ENCODE measurements at places on chromosomes 3 and 15.

DNA sequence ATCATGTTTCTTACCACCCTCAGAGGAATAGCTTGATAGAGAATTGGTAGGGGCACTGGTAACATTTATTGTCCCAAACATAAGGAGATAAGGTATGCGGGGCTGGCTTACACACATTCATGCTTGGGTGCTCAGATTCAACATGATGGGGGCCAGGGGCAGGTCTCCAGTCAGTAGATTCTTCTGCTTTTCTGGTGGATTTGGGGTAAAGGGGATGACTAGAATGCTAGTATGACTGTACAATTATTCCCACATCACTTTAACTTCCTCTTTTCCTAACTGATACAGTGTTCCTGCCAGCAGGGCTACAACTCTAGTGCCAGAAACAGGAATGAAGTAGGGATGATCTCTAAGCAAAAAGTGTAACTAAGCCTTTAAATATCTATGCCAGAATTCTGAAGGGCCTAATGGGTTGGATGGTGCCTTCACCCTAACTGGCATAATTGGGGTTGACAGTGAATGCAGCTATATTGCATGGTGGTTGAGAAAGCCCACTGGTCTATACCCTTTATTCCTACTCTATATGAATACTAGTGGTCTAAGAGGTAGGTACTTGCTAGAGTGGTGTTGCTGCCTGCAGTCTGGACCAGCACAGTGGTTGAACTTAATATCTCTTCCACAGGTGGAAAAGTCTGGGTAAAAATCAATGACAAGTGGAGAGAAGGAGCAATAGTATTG, 117.4 kb downstream of the IL12A start:
- DNase-seq = no peak

- DNase-seq = no peak
Measured at GRCh38 chr3:98657457-98657856, 64.0 kb upstream of the CPOX start.

- no peak for DNase-seq
Measured at GRCh38 chr3:101042996-101043686, 49.9 kb upstream of the ABI3BP start.

DNA sequence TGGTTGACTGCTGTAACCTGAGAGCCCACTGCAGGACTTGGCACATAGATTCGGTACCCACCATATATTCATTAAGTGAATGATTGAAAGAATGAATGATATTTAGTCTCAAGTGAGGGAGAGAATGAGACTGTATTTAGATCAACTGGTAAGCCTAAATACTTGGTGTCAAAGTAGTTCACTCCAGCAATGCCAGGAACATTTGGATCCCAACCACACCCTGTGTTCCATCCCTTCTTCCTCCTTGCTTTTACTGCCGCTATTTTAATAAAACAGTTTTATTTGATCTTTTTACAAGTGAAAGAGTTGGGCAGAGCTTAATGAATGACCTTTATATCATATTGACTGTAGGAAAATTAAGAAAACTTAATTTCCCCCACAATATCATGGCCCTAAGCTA, 473.6 kb upstream of the CBLB start:
- no peak for DNase-seq

DNA sequence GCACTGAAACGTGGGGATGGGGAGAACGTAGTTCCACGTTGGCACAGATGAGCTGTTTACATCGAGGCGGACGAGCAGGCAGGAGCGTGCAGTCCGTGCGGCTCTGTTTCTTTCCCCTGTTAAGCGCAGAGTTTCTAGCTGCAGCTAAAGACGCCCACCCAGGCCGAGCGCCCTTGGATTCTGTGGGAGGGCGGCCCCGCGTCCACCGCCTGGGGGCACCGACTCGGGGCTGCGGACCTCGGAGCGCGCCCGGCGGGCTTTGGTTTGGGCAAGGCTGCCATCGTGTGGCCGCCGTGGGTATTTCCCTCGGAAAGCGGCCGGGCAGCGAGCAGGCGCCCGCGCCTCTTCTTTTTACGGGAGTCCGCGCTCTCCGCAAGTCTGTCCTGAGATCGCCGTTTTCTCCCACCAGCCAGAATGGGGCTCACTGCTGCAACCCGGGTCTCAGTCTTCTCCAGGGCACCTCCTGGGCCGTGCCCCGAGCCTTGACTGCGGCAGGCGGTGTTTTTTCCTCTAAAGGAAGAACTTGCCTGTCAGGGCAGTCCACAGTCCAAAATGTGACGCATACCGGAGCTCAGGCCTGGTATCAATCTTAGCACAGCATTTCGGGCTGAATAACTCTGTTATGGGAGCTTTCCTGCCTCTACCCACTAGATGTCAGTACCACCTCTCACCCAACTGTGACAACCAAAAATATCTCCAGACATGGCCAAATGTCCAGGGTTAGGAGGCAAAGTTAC, 219.9 kb upstream of the IGF1R start:
- peak; percentile 52 for DNase-seq

DNA sequence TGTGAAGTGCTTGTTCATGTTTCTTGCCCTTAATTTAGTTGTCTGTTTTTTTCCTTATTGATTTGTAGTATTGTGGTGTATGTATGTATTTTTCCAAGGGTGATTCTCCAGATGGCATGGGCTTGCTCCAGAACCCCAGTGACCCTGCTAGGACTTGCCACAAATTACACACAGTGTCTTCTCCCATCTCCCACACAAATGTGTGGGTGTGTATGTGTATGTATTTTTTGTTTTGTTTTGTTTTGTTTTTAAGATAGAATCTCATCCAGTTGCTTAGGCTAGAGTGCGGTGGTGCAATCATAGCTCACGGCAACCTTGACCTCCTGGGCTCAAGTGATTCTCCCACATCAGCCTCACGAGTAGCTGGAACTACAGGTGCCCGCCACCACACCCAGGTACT, 36.2 kb upstream of the ARID3B start:
- DNase-seq = no peak

GRCh38 chr3:104437131-104437750, 929.5 kb upstream of the ALCAM start:
- DNase-seq = no peak

DNA sequence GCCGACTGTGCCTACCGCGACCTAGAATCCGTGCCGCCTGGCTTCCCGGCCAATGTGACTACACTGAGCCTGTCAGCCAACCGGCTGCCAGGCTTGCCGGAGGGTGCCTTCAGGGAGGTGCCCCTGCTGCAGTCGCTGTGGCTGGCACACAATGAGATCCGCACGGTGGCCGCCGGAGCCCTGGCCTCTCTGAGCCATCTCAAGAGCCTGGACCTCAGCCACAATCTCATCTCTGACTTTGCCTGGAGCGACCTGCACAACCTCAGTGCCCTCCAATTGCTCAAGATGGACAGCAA, 1.4 kb downstream of the ISLR start:
- no peak for DNase-seq

DNA sequence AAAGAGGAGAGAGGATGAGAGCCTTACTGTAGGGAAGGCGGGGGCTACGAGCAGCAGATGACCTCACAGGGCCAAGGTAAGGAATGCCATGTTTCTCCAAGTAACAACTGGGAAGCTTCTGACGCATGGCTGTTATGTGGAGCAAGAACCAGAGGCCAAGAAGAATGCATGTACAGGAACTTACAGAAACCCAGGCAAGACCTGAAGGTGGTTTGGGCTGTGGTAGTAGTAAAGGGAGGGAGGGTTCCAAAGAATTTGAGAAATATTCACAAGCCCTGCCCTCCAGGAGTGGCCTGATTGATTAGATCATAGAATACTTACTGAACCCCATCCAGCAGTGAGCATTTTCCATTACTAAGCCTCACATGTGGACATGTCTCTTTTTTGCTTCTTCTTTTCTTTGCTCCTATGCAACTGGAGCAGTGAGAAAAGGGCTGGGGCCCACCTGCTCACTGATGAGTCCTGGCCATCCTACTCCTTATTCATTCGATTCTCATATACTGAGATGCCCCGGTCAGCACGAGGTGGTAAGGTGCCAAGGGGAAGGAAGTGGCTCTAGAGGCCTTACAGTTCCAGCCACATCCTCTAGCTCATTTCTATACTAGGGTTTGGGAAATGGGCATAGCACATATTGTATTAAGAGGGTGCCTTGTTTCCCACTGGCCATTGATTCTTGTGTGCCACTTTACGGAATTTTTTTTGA, 8.3 kb upstream of the SLC12A8 start:
- no peak for DNase-seq

- no peak for DNase-seq
Measured at GRCh38 chr3:197428117-197428801, 127.5 kb downstream of the BDH1 start.

- no peak for DNase-seq
Measured at GRCh38 chr15:101004986-101005747, 86.0 kb downstream of the LRRK1 start.

DNA sequence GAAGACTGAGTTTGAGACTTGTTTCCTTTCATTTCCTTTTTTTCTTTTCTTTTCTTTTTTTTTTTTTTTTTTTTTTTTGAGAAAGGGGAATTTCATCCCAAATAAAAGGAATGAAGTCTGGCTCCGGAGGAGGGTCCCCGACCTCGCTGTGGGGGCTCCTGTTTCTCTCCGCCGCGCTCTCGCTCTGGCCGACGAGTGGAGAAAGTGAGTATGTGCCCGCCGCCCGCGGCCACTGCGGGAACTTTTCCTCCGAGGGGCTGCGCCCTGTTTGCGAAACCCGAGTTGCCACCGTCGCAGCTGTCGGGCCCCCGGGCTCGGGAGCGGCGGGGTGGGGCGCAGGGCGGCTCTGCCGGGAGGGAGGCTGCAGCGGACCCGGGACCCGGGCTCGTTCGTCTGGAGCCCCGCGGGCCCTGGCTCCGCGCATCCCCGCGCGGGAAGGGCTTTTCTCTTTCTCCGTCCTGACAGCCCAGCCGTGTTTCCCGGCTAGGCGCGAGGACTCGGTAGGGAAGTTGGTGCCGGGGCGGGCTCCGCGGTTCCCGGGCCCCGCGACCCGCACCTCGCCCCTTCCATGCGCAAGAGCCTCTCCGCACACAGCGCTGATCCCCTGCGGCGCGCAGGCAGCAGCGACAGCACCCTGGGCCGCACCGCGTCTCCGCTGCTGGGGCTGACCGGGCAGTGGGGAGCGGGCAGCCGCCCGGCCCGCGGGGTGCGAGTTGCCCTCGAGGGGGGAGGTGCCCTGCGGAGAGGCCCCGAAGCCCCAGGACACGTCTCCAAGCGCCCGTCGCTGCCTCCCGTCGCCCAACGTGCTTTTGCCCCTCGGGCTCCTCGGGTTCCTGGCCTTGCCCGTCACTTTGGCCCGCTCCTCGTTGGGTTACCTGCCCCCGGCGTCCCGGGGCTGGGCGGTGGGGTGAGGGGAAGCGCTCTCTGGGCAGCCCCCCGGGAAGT, 1.4 kb downstream of the IGF1R start:
- peak; percentile 72 for DNase-seq

Data from ovary (tissue), 10 donors.